Naive thymus-derived CD4-positive, alpha-beta T cell (primary cell): ENCODE measurements at places on chromosomes 12 and 14.

DNA sequence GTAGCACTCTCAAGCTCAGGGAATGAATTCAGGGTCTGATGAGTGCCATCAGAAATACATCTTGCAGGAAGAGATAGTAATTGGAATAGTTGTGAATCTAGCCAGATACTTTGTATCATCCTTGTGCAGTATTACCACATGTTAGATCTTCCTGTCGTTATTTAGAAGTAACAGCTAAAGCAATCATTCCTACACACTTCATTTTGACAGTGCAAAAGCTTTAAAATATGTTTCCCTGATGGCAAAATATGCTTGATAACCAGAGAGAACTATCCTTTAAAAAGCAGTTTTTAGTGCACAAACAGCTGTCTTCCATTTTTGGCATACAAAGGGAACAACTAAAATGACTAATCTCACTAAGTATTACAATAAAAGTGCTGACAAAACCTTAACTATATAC is 149.5 kb upstream of the SLC38A2 start:
- H3K36me3 ChIP-seq: no peaks in the 10 kb centered on the region
- H3K4me1 ChIP-seq: peaks cover 7% of the 10 kb centered on the region
- no peak overlapping the region for H3K4me3 ChIP-seq
- no peaks in the 10 kb centered on the region for H3K27me3 ChIP-seq
- no peak overlapping the region for H3K27ac ChIP-seq
- DNase-seq: no peak

DNA sequence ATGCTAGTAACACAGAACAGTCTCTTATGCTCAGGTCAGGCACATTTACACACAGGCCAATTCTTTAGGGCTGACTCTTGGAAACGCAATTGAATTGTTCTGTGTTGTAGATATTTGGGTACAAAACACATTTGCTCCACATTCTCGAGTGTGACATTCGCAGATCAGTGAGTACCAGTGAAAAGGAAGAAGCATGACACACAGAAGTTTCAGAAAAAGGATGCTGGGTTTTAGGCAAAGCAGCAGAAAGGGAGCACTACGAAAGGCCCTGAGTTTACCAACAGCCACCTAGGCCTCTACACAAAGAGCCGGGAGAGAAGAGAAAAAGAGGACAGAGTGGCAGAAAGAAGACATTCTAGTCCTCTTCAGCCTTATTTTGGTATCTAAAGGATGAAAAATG is 254.4 kb upstream of the BTG1 start:
- no peak overlapping the region for H3K4me3 ChIP-seq
- peaks cover 96% of the 10 kb centered on the region for H3K4me1 ChIP-seq
- H3K36me3 ChIP-seq: no peaks in the 10 kb centered on the region
- no peak for DNase-seq

DNA sequence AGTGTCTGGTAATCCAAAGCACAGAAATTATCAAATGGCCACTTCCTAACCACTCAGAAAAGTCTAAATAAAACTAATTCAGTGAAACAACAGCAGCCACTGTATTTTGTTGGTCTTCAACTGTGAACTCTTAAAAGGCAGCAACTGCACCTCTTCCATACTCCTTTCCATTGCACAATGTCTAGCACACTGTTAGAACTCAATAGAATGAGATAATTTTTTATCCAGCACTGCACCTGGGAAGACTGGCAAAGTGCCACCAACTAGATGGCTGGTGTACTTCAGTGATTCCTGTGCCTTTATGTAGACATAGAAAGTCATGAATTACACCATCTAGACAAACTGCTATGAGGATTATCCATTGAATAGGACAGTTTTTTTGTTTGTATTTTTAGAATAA is 26.2 kb downstream of the LGR5 start:
- no peak for DNase-seq
- H3K4me1 ChIP-seq: no peaks in the 10 kb centered on the region
- H3K27me3 ChIP-seq: no peaks in the 10 kb centered on the region

GRCh38 chr14:81221579-81222102 is 882 bp upstream of the GTF2A1 start:
- H3K27ac ChIP-seq: peak overlapping the region; percentile 93
- H3K36me3 ChIP-seq: no peaks in the 10 kb centered on the region
- peak overlapping the region; percentile 94 for H3K4me3 ChIP-seq
- peaks cover 22% of the 10 kb centered on the region for H3K4me1 ChIP-seq

DNA sequence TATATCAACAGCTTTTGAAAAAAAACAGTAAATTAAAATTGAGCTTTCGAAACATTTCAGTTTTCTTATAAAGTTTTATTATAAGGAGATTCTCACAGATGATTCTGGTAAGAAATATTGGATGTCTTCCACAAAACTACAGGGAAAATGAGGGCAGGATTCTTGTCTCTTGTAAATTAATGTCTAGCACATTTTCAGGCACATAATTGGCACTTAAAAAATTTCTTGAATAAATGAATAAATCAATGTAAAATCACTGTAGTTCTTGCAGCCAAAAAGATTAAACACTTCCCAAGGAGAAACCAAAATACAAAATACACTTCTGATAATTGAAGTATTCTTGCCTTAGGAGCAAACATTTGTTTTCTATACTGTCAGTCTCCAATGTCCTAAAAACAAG is 164.4 kb downstream of the NELL2 start:
- no peak overlapping the region for H3K4me3 ChIP-seq
- peaks cover 14% of the 10 kb centered on the region for H3K36me3 ChIP-seq
- no peak overlapping the region for H3K27ac ChIP-seq
- no peak for DNase-seq
- H3K4me1 ChIP-seq: no peaks in the 10 kb centered on the region
